Fibroblast of gingiva (primary cell): ENCODE measurements at places on chromosomes 5 and 9.

GRCh38 chr5:113682497-113683136, 169.1 kb downstream of the YTHDC2 start:
- no peak for DNase-seq

DNA sequence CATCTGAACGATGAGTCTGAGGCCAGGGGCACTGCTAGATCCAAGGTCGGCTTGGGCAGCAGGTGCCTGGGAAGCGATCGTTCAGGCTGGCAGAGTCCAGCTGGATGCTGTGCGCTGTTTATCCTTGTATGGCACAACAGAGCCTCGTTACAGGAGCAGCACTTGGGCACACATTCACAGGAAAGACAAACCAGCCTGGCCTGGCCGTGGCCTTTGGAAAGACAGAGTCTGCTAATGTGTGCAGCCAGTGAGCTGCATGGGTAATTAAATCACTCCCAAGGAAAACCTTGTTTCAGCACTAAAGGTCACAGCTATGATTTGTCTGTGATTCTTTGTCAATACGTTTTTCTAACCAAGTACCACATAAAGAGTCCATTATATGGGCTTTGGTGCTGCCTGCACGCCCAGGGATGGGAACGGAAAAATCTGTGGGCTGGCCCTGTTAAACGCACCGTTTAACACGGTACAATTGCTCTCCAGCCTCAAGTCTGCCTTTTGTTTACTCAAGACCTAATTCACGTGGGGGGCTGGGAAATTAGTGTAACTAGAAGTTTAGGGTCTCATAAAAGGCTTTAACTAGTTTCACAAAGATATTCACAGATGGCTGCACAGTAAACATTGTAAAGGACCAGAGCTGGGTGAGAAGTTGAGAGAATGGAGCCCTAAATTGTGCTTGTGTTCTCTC, 509.3 kb downstream of the KDM4C start:
- DNase-seq: no peak

DNA sequence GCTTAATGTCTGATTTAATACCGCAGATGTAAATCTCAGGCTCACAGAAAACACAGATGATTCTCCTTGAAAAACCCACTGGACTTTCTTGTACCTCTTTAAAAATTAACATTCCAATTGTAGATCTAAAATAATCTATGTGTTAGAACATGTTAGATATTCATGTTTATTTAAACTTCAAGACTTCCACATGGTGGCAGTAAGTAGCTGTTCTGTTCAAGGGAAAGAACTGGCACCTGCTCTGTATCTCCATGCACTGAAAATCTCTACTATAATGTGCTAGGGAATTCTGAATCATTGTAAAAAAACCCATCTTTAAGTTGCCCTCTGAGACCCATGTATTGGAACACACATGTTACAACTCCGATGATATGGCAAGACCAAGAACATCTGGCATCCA, 366.9 kb downstream of the DMRTA1 start:
- DNase-seq: peak; percentile 8

GRCh38 chr9:96169901-96170300, 132.1 kb downstream of the HSD17B3 start:
- no peak for DNase-seq

DNA sequence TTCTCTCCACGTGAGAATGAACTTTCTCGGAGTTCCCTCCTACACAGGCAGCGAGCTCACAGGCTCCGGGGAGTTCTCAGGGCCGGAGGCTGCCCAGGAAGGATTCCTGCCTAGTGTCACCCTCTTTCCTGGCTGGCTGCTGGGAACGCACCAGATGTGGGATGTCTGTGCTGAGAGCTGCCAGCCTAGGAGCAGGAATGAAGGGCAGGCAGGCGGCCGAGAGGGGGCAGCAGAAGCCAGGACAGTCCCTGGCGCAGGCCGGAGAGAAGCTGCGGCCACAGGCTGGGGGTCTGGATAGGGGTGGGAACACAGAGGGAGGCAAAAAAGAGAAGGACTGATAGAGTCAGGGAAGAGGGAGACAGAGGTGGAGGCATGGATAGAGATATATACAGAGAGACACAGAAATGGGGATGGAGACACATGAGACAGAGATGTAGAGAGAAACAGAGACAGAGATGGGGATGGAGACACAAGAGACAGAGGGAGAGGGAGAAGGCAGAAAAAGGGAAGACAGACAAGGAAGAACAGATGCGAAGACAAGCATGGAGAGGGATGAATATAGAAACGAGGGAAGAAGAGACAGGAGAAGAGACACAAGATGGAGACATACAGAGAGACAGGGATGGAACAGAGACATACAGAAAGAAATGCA, 25.3 kb upstream of the ENHO start:
- peak; percentile 62 for DNase-seq

DNA sequence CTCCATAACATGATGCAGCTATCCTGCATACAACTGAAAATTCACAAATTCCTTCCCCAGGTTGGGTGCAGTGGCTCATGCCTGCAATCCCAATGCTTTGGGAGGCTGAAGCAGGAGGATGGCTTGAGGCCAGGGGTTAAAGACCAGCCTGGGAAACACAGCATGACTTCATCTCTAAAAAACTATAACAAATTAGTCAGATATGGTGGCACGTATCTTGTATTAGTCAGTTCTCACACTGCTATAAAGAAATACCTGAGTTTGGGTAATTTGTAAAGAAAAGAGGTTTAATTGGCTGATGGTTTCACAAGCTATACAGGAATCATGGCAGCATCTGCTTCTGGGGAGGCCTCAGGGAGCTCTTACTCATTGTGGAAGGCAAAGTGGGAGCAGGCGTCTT, 56.4 kb upstream of the DAPK1 start:
- DNase-seq: no peak

- DNase-seq: no peak
Observed at GRCh38 chr5:21244982-21245381, 1257.0 kb upstream of the CDH18 start.

DNA sequence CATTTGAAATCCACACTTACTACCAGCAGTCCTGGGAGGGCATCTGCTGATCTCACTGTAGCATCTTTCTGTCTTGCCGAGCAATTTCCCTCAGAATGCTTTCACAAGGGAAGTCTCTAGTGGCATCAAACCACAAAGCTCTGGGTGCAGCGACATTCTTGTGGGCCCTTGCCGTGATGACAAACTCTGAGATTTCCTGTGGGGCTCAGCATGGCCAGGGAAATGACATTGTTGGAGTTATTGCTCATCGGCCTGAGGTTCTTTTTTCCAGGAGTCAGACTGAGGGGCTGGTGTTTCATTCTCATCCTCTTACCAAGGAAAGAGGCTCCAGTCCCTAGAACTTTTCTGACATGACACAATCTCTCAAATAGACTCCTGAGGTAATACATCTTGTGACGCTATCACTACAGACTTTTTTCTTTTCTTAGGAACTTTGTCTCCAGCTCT, 51.4 kb downstream of the PFDN1 start:
- DNase-seq: peak; percentile 69

GRCh38 chr9:9750719-9751118, 862.1 kb downstream of the PTPRD start:
- DNase-seq: no peak

GRCh38 chr9:98773721-98774120, 22.6 kb downstream of the ANKS6 start:
- no peak for DNase-seq

GRCh38 chr5:8184455-8185063, 315.6 kb downstream of the MTRR start:
- no peak for DNase-seq

DNA sequence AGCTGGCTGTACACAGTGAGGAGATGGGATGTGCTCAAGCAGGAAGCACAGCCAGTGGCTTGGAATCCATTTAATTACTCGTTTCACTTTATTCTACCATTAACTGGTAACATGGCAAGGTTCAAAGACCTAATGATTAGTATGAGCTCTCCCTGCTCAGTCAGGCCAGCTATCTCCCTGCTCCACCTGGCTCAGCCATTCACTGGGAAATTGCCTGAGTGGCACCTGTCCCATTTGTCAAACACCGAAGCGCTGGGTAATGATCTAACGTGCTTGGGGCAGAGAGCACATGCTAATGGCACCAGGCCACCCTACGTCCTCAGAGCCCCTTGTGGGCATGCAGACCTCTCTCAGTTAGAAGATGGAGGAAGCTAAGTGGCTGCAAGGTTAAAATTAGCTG, 162.2 kb downstream of the TTLL11 start:
- DNase-seq: no peak

- no peak for DNase-seq
Observed at GRCh38 chr9:130768265-130768664, 66.8 kb upstream of the ABL1 start.

GRCh38 chr9:108271236-108271635, 584.5 kb downstream of the ACTL7B start:
- DNase-seq: no peak

DNA sequence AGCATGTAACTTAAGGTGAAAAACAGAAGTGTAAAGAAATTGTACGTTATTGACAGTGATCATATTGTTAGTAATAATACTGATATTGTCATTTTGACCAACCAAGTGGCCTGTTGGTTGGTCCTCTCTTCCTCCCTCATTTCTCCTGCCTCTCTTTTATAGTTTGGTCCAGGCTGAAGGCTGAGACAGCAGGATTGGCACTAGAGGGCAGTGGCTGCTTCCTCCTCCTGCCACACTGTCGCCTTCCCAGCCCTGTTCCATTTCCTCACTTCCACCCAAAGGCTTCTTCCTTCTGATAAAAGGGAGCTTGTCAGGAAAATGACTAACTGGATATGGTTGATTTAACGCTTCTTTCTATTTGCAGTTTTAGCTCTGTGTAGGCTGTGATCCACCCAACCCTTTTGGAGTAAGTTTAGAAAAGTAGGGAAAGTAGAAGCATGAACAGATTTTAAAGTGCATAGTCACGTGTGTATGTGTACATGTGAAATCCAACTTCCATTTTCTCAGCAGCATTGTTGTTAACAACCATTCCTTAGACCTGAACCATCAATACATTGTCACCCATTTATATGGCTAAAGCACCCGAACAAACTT, 35.6 kb downstream of the PTCD2 start:
- peak; percentile 56 for DNase-seq

DNA sequence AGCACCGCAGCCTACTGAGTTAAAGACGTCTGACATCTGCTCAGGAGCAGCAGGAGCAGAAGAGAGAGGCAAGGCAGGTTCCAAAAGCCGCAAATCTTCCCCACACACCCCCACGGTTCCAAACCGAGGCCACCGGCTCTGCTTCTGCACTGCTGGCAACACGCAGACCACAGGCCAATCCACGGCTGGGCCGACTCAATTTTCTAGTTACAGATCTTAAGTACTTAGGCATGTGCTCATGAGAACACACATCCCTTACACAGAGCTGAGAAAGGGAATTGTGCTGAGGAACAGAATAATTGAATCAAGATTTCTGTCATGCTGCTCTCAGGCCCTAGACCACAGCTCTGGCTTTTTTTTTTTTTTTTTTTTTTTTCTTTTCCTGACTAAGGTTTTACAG, 32.6 kb downstream of the PAX5 start:
- DNase-seq: no peak

GRCh38 chr5:141779503-141779973, 97.5 kb upstream of the ARAP3 start:
- DNase-seq: no peak

DNA sequence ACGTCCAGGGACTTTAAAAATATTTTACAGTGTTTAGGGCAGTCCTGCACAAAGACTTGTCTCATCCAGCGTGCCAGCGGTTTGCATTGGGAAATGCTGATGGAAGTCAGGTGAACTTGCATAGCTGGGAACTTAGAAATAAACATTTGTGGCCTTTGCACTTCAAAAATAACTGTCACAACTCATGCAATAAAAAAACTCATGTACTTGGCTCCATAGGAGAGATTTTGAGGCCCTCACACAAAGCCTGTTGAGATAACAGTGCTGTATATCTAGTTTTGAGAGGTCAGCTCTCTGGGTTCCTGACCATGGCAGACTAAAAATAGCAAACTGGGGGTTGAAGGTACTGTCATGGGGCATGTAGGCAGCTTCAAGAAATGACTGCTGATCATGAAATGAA, 5.5 kb downstream of the COMMD10 start:
- DNase-seq: no peak
